Uterus (tissue), 4 donors: ENCODE measurements at places on chromosomes 7 and 10.

DNA sequence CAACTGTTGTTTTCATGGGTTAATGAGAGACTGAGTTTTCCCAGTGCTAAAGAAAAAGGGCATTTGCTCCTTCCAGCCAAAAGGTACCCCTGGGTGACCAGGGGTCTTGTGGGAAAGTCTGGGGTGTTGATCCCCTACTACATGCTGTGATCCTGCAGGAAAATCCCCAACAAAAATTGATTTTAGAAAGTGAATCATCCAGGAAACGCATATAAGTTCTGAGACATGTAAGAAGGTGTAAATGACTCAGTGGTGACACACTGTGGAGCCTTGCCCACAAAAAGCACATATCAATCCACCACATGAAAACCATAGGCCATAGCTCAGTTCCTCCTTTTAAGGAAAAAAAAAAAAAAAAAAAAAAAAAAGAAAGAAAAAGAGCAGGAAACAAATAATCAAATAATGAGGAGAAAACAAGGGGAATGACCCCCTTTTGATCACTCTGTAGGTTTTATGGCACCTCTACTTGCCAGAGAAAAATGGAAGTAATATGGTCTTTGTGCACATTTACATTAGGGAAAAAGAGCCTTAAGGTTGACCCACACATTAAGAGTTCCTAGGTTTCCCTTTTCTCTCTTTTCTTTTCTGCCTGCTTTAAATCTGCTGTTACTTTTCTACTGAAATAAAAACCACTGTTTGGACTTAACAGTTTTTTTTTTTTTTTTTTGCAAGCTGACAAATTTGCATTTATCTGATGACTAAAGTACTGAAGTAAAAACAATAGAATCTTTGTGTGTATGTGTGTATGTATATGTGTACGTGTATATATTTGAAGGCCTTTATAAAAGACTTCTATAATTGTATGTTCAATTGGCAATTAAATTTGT lies 386.0 kb downstream of the KIF20B start:
- H3K4me3 ChIP-seq, result no peak overlapping the region
- no peak for DNase-seq
- H3K4me1 ChIP-seq, result no peaks in the 10 kb centered on the region
- no peak overlapping the region for H3K27ac ChIP-seq
- H3K36me3 ChIP-seq, result no peaks in the 10 kb centered on the region

GRCh38 chr10:125607689-125608290 lies 75.2 kb downstream of the TEX36 start:
- H3K36me3 ChIP-seq, result no peaks in the 10 kb centered on the region
- no peaks in the 10 kb centered on the region for H3K27me3 ChIP-seq
- H3K4me3 ChIP-seq, result no peak overlapping the region

GRCh38 chr7:133584956-133585668 lies 332.2 kb downstream of the EXOC4 start:
- no peak overlapping the region for H3K27ac ChIP-seq
- no peaks in the 10 kb centered on the region for H3K4me1 ChIP-seq
- no peak overlapping the region for H3K4me3 ChIP-seq
- no peaks in the 10 kb centered on the region for H3K36me3 ChIP-seq

- no peaks in the 10 kb centered on the region for H3K36me3 ChIP-seq
- H3K27me3 ChIP-seq, result no peaks in the 10 kb centered on the region
- peaks cover 7% of the 10 kb centered on the region for H3K4me1 ChIP-seq
- no peak for DNase-seq
- H3K4me3 ChIP-seq, result no peak overlapping the region
Observed at GRCh38 chr7:134686786-134687185, 40.1 kb downstream of the BPGM start.

DNA sequence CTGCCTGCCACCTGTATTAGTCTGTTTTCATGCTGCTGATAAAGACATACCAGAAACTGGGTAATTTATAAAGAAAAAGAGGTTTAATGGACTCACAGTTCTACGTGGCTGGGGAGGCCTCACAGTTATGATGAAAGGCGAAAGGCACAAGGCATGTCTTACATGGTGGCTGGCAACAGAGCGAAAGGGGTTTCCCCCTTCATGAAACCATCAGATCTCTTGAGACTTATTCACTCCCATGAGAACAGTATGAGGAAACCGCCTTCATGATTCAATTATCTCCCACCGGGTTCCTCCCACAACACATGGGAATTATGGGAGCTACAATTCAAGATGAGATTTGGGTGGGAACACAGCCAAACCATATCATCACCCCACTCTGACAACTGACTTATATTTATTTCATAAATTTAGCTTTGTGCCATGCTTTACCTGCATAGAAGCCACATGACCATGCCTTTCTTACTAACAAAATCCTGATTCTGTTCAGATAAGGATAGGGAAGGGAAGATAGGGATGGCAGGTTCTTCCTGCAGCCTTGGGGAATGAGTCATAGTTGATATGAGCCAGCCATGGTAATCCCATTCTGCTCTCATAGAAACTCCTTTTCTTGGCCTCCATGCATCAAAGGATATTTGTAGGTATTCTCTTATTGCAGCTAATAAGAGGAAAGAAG lies 191.3 kb upstream of the AGK start:
- H3K4me1 ChIP-seq, result no peaks in the 10 kb centered on the region
- no peak overlapping the region for H3K27ac ChIP-seq
- H3K4me3 ChIP-seq, result no peak overlapping the region
- DNase-seq, result no peak
- H3K36me3 ChIP-seq, result no peaks in the 10 kb centered on the region
- no peaks in the 10 kb centered on the region for H3K27me3 ChIP-seq

DNA sequence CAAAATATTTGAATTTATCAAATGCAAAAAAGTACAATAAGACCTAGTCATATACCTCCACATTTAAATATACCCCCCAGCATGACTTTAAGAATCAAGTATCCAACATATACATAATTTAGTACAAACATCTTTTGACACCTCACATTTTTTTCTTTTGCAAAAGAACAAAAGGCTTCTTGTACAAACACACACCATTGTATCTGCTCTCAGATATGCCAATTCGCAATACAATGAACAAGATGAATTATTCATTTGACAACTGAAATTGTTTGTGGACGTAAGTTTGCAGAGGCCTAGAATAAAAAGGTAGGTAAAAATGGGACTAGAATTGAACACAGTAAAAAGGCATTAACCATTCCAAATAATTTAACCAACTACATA lies 154.4 kb downstream of the CACNA2D1 start:
- H3K4me3 ChIP-seq, result no peak overlapping the region
- no peaks in the 10 kb centered on the region for H3K4me1 ChIP-seq
- no peak for DNase-seq
- H3K27ac ChIP-seq, result no peak overlapping the region
- no peaks in the 10 kb centered on the region for H3K27me3 ChIP-seq

- H3K27me3 ChIP-seq, result no peaks in the 10 kb centered on the region
- H3K36me3 ChIP-seq, result no peaks in the 10 kb centered on the region
- H3K27ac ChIP-seq, result peak overlapping the region; percentile 66
- no peaks in the 10 kb centered on the region for H3K4me1 ChIP-seq
Observed at GRCh38 chr10:132506711-132507408, 30.7 kb upstream of the INPP5A start.

DNA sequence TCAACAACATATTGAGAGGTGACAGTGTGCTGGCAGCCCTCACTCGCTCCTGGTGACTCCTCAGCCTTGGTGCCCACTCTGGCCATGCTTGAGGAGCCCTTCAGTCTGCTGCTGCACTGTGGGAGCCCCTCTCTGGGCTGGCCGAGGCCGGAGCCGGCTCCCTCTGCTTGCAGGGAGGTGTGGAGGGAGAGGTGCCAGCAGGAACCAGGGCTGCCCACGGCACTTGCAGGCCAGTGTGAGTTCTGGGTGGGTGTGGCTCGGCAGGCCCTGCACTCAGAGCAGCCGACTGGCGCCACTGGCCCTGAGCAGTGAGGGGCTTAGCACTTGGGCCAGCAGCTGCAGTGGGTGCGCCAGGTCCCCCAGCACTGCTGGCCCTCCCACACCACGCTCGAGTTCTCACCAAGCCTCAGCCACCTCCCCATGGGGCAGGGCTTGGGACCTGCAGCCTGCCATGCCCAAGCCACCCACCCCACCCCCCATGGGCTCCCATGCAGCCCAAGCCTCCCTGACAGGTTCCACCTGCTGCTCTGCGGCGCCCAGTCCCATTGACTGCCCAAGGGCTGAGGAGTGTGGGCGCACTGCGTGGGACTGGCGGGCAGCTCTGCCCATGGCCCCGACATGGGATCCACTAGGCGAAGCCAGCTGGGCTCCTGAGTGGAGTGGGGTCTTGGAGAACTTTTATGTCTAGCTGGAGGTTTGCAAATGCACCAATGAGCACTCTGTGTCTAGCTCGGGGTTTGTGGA lies 377.1 kb upstream of the ANKRD30A start:
- H3K27ac ChIP-seq, result no peak overlapping the region
- no peaks in the 10 kb centered on the region for H3K4me1 ChIP-seq
- H3K27me3 ChIP-seq, result no peaks in the 10 kb centered on the region
- H3K36me3 ChIP-seq, result no peaks in the 10 kb centered on the region
- no peak overlapping the region for H3K4me3 ChIP-seq

GRCh38 chr10:125333209-125333591 lies 172.8 kb upstream of the CTBP2 start:
- H3K27ac ChIP-seq, result no peak overlapping the region
- no peak overlapping the region for H3K4me3 ChIP-seq
- no peaks in the 10 kb centered on the region for H3K36me3 ChIP-seq
- no peak for DNase-seq
- H3K4me1 ChIP-seq, result no peaks in the 10 kb centered on the region

- no peak overlapping the region for H3K4me3 ChIP-seq
- no peak for DNase-seq
- H3K4me1 ChIP-seq, result no peaks in the 10 kb centered on the region
- H3K27me3 ChIP-seq, result no peaks in the 10 kb centered on the region
Observed at GRCh38 chr7:5646846-5647245, 134.6 kb downstream of the RNF216 start.
